CD8-positive, alpha-beta memory T cell (primary cell): ENCODE measurements at places on chromosomes 1 and 21.

- no peak for DNase-seq
These were observed 19.0 kb downstream of the SAMSN1 start for GRCh38 chr21:14526836-14527695.

GRCh38 chr1:153387001-153387400 is 3.9 kb downstream of the S100A8 start:
- DNase-seq = no peak

- DNase-seq = no peak
These were observed 90.0 kb upstream of the HNRNPU start for GRCh38 chr1:244954359-244954758.

DNA sequence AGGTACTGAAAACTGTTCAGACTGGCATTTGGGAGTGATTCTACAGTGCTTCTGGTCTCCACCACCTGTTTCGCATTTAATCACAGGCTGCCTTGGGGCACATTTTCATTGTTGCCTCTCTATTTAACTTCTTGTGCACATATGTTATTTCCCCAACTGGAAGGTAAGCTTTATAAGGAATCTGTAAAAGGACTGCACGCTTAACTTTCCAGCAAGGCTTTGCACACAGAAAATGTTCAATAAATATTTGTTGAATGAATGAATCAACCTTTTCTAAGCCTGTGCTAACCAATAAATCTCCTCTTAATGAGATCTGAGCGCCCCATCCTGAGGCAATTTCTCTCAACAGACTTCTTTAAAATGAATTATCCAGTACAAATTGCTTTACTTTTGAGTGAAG is 84.3 kb upstream of the ARHGAP29 start:
- DNase-seq = no peak

DNA sequence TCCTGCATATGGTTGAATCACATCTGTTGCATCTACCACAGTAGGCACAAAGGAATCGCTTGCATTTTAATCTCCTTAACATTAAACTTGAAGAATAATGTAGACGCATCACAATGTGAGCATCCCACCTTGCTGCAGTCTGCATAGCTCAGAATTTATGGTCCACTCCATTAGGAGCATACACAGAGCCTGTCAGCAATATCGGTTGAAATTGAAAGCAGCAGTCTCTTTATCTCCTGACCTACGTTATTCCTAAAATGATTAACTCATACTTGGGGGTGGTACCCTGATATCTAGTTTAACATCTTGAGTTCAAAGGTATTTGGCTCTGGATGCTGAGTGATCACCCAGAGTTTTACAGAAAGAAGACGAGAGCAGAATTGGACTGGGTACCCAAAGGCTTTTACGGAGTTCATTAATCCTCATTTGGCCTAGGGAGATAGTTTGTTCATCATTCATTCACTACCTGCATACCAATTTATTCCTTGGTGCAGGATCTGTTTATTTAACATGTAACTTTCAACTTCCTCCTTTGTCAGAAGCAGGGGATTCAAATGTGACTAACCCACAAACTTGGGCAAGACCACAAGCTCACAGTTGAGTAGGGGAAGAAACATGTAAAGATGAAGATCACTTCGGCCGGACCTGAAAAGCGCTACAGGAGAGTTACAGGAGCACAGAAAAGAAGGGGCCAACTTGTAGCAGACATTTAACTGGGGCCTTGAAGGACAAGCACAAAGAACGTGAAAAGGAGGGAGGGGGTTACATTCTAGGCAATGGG is 187.9 kb downstream of the DAB1 start:
- no peak for DNase-seq

DNA sequence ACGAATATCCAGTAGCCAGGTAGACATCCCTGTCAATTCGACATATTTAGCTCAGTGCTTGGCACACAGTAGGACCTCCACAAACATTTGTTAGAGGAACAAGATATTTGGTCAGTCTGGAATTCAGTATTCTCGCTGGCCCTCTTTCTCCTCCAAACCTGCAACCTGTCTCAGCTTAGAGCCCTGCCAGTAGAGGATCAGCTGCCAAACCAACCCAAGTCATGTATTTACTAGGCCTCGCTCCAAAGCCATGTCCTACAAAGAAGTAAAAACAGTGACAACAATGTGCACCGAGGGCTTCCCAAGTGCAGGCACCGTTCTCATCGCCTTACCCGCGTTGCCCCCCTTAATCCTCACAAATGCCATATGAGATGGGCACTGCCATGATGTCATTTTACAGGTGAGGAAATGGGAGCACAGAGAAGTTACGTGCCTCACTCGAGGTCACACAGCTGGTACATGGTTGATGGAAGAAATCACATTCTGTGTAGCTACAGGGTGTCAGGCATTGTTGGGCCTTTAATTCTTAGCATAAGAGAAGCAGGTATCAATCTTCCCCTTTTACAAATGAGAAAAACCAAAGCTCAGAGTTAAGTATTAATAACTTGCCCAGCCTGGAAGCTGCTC is 26.0 kb upstream of the CDCA8 start:
- DNase-seq = no peak

- no peak for DNase-seq
These were observed 159.2 kb downstream of the APP start for GRCh38 chr21:26011292-26011940.

GRCh38 chr1:228463559-228464455 is 23.4 kb upstream of the RNF187 start:
- DNase-seq = no peak

DNA sequence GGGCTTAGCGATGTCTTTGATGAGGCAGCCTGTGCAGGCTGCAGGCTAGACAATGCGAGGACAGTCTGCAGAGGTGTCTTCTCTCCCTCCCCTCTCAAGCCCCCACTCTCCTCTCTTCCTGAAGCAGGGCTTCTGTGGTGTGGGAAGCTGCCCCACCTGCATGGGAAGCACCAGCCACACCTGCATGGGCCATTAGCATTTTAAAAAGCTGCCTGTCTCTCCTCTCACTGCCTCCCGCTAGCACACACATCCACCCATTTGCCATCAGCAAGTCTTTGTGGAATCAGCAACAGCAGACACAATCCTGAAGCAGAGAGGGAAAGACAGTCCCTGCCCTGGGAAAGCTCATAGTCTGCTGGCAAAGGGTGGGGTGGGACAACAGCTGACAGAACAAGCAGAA is 53.1 kb downstream of the NAV1 start:
- no peak for DNase-seq

- no peak for DNase-seq
These were observed 40.1 kb downstream of the CACNA1S start for GRCh38 chr1:201072149-201072548.

DNA sequence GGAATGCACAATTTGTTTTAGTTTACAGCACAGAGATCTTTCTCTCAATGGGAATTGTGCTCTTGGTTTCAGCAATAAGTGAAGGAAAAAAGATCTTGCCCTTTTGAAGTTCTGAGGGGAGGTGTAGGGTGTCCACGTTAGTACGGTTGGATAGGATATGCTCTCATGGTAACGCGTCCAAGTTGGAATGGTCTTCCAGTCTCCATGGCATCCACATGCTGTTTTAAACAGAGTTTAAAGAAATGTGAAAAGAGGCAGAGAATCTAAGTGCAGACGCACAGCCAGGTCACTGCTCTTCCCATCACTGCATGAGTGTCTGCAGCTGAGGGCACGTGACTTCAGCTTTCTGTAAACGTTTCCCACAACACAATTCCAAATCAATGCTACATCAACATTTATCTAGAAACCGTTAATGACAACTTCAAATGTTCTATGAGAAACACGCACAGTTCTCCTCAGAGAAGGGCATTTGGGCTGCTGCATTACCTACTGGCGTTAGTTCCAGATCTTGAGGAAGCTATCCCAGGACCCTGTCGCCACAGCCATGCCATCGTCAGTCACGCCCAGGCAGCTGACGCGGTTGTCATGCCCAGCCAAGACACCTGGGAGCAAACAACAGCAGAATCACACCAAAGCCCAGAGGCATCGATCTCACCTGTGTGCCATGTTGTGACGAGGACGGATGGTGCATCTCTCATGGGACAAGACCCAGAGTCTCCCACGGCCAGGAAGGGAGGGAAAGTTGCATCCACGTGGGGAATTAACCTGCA is 8.8 kb upstream of the NADK start:
- no peak for DNase-seq
